ENCODE measurements at places on chromosomes 2 and 18.

GRCh38 chr18:77103187-77103850, 29.3 kb downstream of the MBP start:
- DNase-seq: no peak

- DNase-seq: no peak
These were observed 218.3 kb upstream of the RND3 start for GRCh38 chr2:150705767-150706166.

GRCh38 chr2:42648796-42649195, 80.4 kb downstream of the MTA3 start:
- DNase-seq: no peak

GRCh38 chr2:192159208-192159607, 35.5 kb downstream of the TMEFF2 start:
- DNase-seq: no peak

DNA sequence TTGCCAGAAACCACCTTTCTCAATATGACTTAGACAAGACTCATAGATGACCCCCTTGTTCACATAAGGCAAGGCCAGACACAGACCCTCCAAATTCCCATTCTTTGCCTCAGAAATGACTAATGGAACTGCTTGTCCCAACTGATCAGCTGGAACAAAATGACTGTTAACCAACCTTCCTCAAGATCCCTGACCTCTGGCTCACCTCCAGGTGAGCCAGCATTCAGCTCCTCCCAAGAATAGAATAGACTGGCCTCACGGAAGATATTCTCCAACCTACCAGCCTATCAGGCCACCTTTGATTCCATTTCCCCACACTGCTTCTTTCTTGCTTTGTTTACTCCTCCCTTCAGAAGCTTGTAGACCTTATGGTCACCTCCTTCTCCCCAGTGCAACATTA, 195.7 kb upstream of the VWC2L start:
- DNase-seq: no peak

DNA sequence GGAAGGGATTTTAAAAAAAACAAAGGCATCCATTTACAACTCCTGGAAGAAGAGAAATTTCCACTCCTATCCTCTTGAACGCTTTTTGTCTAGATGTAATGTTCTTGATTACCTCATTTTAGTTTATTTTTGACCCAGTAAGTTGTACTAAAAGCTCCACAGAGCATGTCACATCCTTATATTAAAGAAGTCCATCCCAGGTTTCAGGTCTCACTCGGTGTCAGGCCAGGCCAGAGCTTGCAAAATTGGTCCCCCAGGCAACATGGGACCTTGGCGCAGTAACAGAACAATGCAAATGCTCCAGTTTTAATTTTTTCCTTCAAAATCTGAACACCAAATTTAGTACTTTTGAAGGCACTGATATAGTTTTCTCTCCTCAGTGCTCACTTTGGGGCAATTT, 218.4 kb upstream of the REV1 start:
- DNase-seq: peak; percentile 68

- no peak for DNase-seq
These were observed 292.8 kb downstream of the EN1 start for GRCh38 chr2:118554616-118555015.

DNA sequence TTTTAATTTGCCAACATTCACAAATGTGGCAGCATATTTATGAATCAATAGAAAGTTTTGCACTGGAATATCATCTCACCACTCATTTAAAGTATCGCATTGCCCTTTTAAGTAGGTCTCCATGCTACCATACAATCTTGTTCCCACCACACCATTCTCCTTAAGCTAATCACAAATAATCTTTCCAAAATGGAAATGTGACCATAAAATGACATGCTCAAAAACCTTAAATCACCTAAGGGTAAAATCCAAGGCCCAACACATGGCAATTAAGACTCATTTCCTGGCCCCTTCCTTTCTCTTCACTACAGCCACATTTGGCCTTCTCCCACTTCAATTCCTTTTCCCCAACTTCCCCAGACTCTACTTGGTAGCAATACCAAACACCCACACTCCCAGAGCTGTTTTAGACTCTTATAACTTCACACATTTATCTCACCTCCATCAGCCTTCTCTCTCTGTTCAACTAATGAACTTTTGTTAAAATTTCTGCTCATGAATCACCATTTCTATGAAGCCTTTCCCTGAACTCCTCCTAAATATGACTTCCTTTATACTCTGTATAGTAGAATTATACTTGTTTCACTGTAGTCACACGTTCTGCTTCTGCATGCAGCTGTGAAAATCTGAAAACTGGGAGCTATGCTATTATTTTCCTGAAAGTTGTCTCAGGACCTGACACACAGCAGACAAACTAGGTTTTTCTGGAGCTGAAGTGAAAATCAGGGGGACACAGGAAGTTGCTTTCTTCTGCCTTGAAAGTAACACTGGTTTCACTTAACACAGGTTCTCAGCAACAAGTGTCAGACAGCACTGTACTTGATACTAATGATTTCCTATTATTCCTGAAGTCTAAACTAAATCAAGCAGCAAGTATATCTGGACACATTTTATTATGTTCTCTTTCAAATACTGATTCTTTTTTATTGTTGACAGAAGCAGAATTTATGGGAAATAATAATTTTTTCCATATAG, 303.9 kb downstream of the ZEB2 start:
- no peak for DNase-seq

DNA sequence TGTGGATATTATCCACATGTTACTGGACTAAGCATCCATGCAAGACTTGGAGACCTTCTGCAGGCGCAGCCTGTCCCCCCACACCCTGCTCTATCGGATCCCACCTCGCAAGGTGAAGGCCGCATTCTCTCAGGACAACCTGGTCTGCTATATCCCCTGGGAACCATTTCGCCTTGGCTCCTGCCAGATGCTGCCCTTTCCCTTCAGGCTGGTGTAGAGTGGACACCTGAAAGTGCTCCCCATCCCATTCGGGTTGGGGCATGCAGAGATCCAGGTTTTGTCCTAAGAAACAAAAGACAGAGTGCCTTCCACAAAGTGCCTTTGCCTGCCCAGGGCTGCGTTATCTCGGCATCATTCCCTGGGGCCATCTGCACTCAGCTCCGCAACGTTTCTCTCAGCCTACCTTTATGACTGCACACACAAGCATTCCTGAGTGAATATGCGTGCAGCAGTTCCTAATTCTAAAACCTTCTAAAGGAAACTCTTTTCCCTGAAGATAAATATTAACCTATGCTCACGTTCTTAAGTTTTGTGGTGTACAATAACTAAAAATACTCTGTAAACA, 20.5 kb downstream of the FHL2 start:
- DNase-seq: no peak

DNA sequence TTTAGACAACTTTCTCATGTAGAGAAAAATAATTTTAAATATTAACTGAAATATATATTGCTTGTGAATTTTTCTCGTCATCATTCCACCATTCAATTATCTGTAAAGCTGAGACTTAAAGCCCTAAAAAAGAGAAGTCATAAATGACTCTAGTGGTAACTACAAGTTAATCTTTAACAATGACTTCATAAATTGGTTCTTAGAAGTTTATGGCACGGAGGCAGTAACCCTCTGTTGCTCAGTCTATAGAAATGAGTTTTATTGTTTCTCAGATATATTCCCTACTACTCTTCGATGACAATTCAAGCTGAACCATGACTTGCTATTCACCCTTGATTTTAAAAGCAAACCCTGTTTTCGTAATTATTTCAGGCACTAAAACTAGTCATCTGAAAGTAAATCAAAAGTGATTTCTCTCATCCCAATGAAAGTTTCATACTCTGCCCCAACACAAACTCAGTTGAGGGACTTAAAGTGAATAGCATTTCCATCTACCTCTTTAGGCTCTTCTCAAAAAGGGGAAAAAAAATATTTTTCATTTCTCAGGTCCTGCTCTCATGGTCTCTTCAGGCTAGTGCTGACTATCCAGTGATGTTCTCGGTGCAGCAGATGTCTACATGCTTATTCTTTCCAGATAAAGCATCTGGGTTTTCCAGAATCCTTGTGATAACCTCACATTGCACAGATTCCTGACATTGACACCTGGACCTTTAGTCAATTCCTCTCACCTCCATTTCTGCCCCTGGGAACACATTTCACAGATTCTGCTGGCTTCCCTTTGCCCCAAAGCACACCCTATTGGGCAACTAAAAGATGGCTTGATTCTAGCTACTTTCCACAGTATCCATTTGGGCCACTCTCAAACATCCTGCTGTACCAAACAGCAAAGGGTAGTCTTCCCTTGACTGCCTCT, 207.8 kb upstream of the LRATD1 start:
- no peak for DNase-seq

GRCh38 chr2:64223055-64223454, 78.8 kb upstream of the PELI1 start:
- DNase-seq: no peak

Measured in femur (tissue), 1 donor.